ENCODE measurements at places on chromosomes 1 and 21. TPM values are rescaled to one million over a fixed set of nuclear protein-coding genes. Genes with fewer than 3 reads are reported as not detected.

S100A7A gene
- not detected for total RNA-seq

CEPT1 gene
- 34.9 TPM for total RNA-seq

POGZ gene
- 108 TPM for total RNA-seq

AMY1A gene
- total RNA-seq: not detected

DNA sequence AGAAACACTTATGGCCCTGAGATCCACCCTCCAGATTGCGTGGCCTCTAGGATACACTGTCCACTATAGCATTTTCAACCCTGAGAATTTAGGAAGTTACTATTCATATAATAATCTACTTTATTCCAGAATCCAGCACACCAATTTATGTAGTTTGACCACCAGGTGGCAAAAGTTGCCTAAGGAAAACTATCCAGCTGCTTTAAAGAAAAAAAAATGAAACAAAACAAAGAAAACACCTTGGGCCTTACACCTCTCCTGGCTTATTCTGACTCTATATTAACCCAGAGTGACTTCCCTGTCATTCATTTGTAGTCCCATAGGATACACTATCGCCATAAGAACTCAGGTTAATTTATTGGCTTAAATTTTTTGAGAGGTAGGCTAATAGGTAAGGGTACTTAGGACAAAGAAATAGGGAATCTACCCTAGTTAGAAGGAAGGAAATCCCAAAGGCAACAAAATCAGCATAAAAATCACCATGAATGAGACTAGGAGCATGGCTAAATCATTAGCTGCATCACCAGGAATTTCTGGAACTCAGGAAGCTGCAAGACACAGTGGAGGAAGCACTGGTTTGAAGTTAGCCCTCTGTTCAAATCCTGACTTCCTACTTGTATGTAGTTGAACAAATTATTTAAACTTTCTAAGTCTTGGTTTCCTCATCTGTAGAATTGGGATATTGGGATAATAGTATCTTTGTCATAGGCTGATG, 107.5 kb downstream of the SPAG17 start:
- no peak for DNase-seq

GRCh38 chr1:94120991-94121390, at the start of gene ABCA4:
Gene ABCA4 (minus strand): TSS chr1:94121148. CDS start chr1:94121045, 103 bp downstream.
- no peak for DNase-seq

DNA sequence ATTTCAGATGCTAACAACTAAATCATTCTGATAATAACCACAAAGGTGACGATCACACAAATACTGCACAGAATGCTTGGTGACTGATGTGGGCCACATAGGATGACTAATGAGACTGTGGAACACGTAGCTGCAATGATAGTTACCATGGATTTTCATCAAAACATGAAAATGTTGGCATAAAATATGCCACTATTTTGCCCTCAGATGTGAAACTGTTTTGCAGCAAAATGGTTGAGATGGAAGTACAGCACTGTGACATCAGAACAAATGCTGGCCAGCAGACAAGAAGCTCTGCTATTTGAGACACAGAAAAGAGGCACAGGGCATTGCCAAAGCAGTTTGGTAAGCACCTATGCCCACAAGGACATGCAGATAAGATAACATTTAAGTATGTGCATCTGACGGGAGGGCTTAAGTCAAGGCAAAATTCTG, 83.8 kb downstream of the NIBAN1 start:
- peak; percentile 20 for DNase-seq

GRCh38 chr1:184416481-184416880, 29.7 kb downstream of the C1orf21 start:
- no peak for DNase-seq

GRCh38 chr1:113517983-113518382, 127.7 kb downstream of the MAGI3 start:
- DNase-seq: no peak

- no peak for DNase-seq
These were observed 474.3 kb upstream of the C1orf87 start for GRCh38 chr1:60547821-60548220.

DNA sequence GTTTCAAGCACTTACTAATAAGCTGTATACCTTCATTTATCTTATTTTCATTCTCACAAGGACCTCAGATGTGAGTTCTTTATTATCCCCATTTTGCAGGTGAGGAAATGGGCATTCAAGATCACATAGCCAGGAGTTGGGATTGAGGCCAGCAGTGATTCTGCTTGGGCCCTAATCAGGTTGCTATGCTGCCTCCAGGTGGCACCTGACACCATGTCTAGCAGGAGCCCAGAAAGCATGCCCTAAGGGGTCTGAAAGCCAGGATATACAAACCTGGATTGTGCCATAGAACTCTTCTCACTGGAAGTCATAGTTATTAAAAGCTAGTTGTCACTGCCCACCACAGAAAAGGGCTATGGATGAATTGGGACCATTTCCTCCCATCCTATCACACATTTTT, 61.1 kb downstream of the FYB2 start:
- DNase-seq: peak; percentile 10

DNA sequence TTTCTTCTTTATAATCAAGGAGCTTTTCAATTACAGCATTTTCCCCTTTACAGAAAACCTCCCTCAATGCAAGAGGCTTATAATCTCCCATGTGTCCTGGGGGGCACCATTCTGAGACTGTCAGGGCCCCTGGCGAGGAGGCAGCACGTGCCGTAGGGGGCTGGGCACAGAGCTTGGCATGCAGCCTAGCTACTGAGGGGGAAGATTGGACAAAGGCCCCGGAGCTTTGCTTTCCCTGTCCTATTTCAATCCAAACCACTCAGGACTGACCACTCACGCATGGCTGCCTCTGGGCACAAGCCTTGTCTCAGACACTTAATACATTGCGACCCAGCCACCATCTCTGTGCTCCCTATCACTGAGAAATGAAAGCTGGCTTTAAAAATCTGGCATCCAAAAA, 2.8 kb upstream of the RAP1GAP start:
- DNase-seq: no peak

DNA sequence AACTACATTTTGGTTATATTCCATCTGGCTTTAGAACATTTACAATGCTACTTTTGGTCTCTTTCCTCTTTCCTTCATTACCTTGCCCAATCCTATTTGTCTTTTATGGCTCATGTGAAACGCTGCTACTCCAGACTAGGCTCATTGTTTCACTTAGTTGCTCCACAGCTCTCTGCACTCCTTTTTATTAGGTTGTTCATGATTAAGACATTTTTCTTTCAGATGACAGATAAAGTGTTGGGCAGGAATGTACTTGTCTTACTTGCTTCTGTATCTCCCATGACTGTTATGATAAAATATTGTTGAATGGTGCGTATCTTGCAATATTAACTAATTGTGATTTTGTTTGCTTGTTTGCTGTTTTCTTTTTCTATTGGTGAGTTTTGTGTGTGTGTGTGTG, 1532.3 kb downstream of the KCNT2 start:
- no peak for DNase-seq

DNA sequence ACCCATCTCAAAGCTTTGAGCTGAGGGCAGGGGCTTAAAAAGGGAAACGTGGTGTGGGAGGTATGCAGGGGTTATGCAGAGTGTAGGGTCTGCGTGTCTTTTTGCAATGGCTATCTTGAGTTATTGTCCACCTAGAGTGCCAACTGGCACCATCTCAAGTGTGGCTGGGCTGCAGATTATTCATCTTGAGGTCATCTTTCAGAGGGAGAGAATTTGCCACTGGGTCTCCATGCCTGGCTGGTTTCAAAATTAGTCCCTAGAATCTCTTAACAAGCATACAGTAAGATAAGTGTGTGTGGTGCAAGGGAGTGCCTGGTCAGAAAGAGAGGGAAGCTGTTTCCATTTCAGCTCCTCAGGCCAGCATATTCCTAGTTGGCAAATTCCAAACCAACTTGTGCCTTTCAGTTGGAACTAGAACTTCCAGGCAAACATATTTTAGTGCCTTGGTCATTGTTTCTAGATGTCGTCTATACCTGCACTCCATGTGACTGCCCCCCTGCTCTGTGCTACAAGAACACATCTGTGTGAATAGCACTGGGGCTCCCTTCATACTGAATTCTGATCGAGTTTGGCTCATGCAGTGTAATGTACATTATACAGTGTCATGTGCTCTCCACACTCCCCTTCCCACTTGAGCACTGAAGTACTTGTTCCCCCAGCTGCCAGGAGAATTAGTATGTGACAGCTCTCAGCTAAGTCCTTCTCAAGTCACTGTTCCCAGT, 5.0 kb upstream of the OR2T8 start:
- DNase-seq: no peak

- DNase-seq: no peak
These were observed 35.7 kb downstream of the PTP4A2 start for GRCh38 chr1:31902510-31902860.

DNA sequence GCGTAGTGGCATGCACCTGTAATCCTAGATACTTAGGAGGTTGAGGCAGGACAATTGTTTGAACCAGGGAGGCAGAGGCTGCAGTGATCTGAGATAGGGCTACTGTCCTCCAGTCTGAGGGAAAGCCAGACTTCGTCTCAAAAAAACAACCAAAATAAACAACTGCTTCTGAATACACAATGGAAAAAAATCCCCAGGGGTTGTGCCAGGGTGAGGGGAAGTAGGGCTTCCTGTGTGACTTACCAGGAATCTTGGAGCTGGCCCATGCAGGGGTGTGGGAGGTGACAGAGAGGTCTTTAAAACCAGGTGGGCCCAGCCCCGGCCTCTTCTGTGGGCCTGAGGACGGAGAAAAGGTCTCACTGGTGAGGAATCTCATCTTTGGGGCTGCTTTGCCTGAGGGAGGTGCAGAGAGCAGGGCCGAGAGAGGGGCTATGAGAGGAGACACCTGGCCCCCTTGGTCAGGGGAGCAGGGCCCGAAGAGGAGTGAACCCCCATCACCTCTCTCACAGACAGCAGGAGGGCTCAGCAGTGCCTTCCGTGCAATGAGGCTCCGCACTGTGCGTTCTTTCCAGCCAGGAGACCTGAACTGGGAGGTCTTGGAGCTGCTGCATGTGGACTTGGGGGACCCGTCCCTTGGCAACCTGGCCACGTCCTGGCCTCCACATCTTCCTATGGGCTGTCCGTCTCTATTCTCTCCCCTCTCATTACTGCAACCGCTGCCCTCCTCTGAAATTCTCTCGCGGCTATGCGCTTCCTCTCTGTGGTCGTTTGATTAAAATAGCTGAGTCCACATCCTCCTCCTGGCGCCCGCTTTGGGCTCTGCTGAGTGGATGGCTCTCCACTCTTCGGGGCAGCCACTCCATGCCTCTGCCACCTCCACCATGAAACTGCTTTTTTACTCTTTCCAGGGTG, 10.7 kb downstream of the PLA2G5 start:
- DNase-seq: no peak

DNA sequence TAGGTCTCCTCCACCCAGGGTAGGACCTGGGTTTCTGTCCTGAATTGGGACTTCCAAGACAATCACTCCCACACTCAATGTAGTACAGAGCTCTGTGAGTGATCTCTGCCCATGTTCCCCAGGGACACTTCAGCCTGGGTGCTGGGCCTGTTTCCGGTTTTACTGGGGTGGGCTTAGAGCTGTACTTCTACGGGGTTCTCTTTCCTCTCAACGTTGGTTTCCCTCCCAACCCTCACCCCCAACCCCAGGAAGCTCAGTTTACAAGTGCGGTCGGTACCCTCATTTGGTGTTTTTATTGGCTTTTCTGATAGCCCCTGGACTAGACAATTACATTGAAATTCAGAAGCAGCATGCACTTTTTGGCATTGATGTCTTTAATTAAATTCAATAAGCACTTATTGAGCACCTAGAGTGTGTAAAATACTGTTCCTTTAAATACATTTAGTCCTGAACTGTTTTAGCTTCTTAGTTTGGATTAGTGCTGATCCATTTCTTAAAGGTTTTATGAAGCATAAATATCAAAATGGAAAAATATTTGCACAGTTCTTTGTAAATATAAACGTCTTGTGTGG, 542 bp upstream of the XPR1 start:
- DNase-seq: no peak
